CD4-positive, alpha-beta T cell treated with Interleukin-12 subunit alpha and Interleukin-12 subunit beta, for 1 hour (primary cell): ENCODE measurements at places on chromosomes 11 and 22.
A peak's percentile ranks its signal among the peaks of the same experiment; 100 is the strongest.

DNA sequence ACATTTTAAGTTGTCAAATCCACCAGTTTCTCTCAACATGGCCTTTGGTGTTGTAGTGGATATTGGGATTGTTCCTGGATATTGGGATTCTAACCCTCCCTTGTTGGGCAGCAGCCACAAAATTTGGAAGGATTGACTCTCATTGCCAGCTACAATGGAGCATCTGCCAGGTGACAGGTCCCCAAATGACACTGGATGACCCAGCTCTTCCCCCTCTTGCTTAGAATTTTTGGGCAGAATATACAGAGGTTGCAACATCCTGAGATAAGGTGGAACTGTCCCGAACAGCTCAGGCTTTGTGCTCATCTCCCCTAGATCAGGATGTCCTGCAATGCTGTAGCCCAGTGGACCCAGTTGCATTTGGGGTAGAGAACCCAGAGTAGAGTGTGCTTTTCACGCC lies 5.3 kb upstream of the TBC1D22A start:
- DNase-seq: no peak

DNA sequence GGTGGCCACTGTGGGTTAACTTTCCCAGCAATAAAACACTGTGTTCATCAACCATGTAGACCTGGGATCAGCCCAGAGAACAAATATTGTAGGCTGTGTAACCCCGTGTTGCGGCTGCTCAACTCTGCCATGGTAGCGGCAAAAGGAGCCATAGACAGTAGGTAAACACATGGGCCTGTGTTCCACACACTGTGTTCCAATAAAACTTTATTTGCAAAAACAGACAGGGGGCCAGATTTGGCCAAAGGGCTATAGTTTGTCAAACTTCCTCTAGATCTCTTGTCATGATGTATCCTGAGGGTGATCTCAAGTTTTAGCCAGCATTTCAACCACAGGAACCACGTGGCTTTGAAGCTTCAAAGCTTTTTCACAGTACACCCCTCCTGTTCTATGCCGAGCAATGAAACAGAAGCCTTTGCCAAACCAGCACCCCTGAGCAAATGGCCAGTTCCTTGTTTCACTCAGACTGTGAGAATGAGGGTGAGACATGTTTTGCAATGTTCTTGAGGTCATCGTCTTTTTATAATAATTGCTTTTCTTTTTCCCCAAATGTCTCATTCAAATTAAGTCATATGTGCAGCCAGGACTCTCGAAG lies 49.9 kb upstream of the FADD start:
- no peak for DNase-seq

GRCh38 chr11:47775240-47775869 lies 8.2 kb upstream of the FNBP4 start:
- DNase-seq: no peak

- DNase-seq: no peak
Measured at GRCh38 chr22:35059632-35060031, 6.3 kb upstream of the ISX start.

DNA sequence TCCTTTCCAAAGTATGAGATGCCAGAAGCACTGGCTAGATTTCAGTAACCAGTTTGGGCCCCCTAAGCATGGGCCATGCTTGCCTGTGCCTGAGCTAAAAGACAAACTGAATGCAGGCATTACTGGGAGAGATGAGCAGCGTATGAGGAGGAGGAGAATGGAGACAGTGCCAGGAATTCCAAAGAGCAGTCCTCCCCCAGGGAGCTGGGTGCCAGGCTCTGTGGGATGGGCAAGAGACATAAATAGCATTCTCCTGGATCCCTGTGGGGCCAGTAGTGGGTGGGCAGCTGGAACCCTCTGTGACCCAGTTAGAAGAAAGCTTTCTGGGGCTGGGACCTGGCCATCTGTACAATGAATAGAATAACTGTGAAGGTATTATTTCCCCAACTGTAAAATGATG lies 235.6 kb downstream of the KCNA4 start:
- no peak for DNase-seq

GRCh38 chr11:67680696-67681470 lies 6.5 kb upstream of the ALDH3B2 start:
- no peak for DNase-seq

DNA sequence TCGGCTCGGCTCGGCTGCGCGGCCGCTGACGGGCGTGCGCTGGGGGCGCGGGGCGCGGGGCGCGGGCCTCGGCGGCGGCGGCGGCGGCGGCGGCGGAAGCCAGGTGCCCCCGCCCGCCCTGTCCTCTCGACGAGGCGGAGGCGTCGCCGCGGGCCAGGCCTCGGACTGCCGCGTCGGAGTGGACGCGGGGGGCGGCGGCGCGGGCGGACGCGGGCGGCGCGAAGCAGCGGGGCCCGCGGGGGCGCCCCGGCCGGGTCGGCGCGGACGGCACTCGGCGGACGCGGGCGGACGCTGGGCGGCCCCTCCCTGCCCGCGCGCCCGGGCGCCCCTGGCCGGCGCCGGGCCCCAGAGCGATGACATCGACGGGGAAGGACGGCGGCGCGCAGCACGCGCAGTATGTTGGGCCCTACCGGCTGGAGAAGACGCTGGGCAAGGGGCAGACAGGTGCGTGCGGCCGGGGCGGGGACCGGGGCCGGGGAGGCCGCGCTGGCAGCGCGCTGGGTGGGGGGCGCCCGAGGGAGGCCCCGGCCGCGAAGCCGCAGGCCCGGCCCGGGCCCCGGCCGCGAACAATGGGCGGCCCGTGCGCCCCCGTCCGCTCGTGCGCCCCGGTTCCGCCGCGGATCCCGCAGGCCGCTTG lies at the start of gene BRSK2:
Gene BRSK2 (plus strand): TSS at position 3 of the 637 bp plus-strand sequence. CDS start 351 bp downstream, at position 354.
- DNase-seq: no peak

DNA sequence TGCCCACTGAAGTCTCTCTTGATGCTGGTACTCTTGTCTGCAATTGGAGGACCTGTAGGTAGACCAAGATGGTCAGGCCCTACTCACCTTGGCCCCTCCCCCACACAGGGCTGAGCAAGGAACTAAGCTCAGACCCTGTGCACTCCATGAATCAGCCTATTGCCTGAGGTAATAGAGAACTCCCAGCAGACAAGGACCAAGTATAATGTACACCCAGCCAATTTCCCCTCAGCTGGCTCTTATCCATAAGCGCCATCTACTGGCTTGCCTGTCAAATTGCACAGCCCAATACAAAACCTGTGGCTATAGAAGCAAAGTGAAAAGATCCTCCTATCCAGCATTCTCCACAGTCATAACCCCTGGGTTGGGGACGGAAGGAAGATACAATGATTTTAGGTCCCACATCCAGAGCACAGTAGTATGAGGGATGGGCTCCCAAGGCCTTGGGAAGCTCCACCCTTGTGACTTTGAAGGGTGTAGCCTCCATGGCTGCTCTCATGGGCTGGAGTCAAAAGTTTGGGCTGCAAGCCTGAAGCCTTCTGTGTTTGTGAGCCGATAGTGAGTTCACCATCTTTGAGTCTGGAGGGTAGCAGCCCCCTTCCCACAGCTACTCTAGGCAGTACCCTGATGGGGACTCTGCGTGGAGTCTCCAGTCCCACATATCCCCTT lies 56.0 kb downstream of the GLYATL2 start:
- DNase-seq: peak; percentile 50

DNA sequence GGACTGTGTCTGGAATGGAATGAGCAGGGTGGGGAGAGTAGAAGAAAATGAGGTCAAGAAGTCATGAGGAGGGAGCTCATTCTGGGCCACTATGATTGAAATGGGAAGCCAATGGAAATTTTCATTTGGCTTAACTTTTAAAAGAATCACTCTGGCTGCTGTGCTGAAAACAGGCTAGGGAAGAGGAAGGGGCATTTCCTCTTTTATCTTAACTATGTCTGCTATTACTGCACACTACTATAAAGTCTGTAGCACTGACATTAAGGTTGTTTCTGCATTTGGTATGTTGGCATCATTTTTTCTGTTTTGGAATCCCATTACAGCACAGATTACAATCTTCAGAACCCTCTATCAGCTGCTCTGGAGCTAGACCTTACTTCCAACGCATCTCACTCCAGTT lies 8.2 kb downstream of the PATL1 start:
- no peak for DNase-seq

- DNase-seq: no peak
Measured at GRCh38 chr22:40953471-40953870, 2.3 kb downstream of the RBX1 start.

DNA sequence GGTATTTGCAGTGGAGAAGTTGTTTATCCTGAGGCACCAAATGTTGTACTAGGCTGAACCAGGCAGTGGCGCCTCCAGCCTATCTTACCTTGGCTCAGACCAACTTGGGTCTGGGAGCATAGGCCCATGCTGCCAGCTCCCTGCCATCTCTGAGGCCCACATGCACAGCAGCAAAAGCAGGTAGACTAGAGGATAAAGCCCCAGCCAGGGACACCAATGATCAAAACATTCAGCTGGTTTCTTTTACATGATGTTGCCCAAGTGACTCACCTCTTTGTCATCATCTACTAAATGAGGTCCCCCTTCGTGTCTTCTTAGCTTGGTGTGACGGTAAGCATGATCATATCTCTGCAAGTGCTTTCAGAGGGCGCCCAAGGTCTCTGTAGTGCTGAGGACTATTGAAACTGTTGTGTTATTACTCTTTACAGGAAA lies 112.1 kb upstream of the DRD2 start:
- DNase-seq: no peak

- no peak for DNase-seq
Measured at GRCh38 chr22:38415046-38415445, 40.0 kb downstream of the KCNJ4 start.

GRCh38 chr11:132898021-132898420 lies 634.3 kb downstream of the OPCML start:
- no peak for DNase-seq

GRCh38 chr22:23564276-23564675 lies 15.8 kb downstream of the IGLL1 start:
- no peak for DNase-seq

DNA sequence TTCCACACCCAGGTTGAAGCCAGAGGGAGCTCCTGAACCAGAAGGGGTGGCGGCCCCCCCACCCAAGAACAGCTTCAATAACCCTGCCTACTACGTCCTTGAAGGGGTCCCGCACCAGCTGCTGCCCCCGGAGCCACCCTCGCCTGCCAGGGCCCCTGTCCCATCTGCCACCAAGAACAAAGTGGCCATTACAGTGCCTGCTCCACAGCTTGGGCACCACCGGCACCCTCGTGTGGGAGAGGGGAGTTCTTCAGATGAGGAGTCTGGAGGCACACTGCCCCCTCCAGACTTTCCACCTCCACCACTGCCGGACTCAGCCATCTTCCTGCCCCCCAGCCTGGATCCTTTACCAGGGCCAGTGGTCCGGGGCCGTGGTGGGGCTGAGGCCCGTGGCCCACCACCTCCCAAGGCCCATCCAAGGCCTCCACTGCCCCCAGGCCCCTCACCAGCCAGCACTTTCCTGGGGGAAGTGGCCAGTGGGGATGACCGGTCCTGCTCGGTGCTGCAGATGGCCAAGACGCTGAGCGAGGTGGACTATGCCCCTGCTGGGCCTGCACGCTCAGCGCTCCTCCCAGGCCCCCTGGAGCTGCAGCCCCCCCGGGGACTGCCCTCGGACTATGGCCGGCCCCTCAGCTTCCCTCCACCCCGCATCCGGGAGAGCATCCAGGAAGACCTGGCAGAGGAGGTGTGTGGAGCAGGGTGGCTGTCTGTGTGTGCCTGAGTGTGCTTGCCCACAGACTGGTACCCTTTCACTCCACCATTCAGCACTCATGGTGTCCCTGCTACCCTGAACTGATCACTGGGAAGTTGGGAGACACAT lies 6.7 kb downstream of the PHOX2A start:
- DNase-seq: no peak

DNA sequence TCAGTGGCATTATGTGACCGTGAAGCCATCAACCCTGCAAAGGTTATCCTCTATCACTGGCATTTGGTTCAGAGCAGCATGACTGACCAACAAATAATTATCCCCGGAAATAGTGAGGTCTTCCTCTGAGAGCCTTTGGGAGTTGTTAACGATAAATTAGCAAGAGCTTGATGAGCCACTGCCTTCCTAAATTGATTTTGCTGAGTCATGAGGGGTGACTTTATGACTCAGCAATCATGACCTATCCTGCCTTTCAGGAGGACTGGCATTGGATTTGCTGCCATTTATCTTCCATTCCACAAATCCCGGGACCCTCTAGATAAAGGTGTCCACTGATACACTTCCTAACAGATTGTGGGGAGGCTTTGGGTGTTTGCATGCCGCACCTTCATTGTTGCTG lies 80.8 kb upstream of the MTNR1B start:
- DNase-seq: no peak

DNA sequence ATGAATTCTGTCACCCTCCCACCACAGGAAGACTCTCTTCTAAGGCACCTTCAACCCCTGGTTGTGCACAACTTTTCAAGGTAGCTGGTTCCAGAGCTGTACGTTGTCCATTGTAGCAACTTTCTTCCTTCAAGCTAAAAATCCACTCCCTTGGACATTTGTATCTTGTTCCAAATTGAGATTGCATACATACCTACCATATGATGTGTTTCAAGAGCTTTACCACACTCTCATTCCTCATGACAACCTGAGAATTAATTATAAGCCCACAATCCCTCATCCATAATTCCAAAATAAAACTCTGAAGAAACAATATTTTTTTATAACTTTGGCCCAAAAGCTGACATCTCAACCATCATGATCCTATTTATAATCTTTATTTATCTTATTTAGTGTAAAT lies 3.0 kb downstream of the OR52W1 start:
- DNase-seq: no peak

DNA sequence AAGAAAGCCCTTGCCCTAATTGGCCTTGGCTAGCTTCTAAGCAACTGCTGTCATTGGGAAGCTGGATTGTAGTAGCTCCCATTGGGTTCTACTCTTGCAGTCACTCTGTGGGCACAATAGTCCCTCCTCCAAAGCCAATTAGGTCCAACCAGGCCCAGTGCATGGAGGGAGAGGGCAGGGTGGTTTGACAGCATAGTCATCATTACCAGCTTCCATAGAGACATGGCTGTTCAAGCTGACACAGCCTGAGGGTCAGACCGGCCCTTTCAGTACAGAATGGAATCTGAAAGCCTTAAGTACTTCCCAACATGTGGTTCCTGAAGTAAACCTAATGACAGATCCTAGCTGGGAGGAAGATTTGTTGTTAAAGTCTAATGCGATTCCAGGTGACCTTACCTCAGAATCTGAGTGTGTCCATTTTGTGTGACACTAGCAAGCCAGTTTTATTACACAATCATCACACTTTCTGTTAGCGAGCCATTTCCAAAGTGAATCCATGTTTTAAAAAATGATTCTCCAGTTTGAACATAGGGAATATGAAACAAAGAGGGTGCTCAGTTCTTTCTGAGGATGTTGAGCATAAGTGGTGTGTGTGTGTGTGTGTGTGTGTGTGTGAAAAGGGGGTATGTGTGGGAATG lies 6.9 kb downstream of the PLET1 start:
- no peak for DNase-seq

DNA sequence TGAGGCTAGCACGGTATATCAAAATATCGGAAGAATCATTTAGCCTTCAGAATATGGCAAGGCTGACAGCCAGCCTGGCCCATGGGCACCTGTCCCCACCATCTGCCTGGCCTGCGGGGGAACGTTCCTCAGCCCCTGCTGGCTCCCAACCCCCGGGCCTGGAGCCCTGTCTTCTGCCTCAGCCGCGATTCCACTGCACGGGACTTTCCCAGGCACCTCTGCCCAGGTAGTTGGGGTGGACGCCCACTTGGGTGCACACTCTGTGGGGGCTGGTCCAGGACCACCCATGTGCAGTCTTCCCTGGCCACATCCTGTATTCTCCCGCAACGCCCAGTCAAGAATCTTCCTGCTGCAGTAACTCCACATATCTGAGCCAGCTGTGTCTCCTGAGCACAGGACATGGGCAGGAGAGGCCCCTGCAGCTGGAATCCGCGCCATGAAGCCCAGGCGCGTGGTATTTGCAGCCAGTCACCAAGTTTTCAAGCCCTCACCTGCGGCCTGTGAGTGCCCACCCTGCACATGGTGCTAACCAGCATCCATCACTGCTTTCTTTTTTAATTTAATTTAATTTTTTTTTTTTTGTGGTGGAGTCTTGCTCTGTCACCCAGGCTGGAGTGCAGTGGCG lies 77.9 kb downstream of the KCNQ1 start:
- no peak for DNase-seq
